ENCODE measurements at places on chromosomes 16 and 17. TPM values are rescaled to one million over a fixed set of nuclear protein-coding genes. Genes with fewer than 3 reads are reported as not detected.

The PRSS22 gene
- not detected for total RNA-seq

The PRDM7 gene
- total RNA-seq: not detected

The TPSAB1 gene
- total RNA-seq: not detected

The PRSS8 gene
- total RNA-seq: not detected

The PRCD gene
- total RNA-seq: 0.65 TPM

The WBP2 gene
- total RNA-seq: 21.3 TPM

The SKAP1 gene
- total RNA-seq: 0.36 TPM

The PHB1 gene
- 121 TPM for total RNA-seq

The FAAP100 gene
- total RNA-seq: 28.3 TPM
